ENCODE measurements at places on chromosomes 6 and 20. TPM values are rescaled to one million over a fixed set of nuclear protein-coding genes. Genes with fewer than 3 reads are reported as not detected.
A peak's percentile ranks its signal among the peaks of the same experiment; 100 is the strongest.

LST1 gene
- 9.8 TPM for total RNA-seq

ACTL10 gene
- 3.4 TPM for total RNA-seq

DNA sequence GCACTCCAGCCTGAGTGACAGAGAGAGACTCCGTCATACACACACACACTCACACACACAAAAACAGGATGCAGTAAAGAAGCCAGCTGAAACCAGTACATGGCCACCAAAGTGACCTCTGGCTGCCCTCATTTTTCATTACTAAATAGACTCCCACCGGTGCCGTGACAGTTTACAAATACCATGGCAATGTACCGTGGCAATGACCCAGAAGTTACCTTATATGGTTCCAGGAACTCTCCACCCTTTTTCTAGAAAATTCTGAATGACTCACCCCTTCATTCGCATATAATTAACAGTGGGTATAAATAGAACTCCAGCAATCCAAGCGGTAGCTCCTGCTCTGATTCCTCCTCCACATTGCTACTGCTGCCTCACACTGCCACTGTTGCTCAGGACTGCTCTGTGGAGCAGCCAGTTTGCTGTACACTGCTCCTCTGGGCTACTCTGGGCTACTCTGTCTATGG lies 57.7 kb downstream of the SNX5 start:
- DNase-seq = no peak

- DNase-seq = no peak
Measured at GRCh38 chr20:17391127-17391771, 139.9 kb downstream of the BFSP1 start.

DNA sequence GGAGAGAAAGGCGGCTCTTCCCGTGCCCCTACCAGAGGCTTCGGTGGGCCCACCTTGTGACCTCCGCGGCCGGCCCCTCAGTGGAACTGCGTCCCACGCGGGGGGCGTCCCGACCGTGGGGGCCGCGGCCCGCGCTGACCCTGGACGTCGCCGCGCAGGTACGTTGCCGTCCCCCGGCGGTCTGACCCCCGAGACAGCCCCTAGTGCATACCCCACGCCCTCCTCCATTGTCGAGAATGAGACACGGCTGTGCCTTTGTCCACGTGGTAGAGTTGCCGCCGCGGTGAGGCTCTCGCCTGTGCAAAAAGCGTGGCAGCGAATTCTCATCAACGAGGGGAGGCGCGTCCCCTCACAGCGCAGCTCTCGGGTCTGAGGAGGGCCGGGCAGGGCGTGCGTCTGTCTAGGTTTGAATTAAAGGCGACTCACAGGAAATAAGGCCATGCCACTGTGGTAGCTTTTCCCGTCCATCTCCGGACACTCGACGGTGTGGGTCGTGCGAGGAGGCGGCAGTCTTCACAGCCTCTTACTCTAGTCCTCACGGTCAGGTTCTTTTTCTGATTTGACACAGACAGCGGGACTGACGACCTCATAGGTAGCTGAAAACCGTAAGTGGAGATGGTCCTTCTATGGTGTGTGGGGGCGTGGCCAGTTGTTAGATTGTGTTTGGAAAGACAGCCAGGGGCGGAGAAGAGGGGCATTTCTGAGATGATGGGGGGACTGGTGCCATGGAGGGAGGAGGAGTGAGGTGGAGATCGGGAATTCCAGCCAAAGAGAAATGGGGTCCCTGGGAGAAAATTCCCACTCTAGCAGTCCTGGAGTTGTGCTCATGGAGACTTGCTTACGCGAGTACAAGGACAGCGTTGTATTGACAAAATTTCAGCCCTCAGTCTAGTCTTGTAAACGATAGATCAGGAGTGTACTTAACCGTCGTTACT lies 580 bp downstream of the NXT1 start:
- peak; percentile 49 for DNase-seq

GRCh38 chr6:119463081-119463626 lies 113.6 kb upstream of the MAN1A1 start:
- DNase-seq = no peak

DNA sequence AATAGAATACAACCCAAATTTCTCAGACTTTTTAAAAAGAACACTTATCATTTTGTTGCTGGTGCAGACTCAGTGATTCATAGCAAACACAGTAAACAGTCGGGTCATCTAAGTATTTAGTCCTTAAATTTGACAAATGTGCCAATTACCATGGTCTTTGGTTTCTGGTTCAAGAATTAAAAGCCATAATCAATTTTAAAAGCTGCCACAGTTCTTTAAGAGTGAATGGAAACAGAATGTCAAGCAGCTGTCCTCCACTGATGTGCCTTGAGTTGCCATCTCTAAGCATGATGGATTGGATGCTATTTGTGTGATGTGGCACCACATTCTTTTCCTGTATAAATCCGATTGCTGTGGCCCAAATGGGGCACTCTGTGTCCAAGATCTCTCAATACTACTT lies 67.2 kb upstream of the MLIP start:
- DNase-seq = no peak

- DNase-seq = no peak
Measured at GRCh38 chr6:78482801-78483552, 384.4 kb upstream of the IRAK1BP1 start.

Measured in breast epithelium (tissue), 4 donors.